HAP-1 (cell line): ENCODE measurements at places on chromosomes 11 and 22.
A peak's percentile ranks its signal among the peaks of the same experiment; 100 is the strongest.

DNA sequence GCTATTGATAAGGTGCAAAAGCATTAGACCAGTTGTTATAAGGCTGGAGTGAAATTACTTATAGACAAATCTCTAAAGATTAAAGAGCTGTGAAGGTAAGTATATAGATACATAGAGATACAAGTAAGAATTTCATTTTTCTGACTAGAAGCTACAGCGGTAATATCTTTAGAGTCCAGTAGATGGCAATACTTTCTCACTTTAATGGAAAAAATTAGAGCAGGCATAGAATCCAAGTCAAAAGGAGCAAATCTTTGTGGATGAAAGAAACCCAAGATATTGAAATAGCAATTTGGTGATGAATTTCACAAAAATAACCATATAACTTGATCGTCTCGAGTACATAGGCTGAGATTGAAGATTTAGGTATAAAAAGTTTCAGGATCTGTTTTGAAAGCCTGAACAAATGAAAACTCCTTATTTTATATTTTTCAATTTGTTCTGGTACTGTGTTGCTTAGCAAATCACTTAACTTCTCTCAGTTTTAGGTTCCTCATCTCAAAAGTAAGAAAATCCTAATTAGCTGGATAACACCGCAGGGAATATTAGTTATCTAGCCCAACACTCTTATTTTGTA, 81.9 kb downstream of the UVRAG start:
- no peak for DNase-seq

- peak; percentile 74 for DNase-seq
These were observed 19.3 kb downstream of the EIF3F start for GRCh38 chr11:8006349-8006977.

DNA sequence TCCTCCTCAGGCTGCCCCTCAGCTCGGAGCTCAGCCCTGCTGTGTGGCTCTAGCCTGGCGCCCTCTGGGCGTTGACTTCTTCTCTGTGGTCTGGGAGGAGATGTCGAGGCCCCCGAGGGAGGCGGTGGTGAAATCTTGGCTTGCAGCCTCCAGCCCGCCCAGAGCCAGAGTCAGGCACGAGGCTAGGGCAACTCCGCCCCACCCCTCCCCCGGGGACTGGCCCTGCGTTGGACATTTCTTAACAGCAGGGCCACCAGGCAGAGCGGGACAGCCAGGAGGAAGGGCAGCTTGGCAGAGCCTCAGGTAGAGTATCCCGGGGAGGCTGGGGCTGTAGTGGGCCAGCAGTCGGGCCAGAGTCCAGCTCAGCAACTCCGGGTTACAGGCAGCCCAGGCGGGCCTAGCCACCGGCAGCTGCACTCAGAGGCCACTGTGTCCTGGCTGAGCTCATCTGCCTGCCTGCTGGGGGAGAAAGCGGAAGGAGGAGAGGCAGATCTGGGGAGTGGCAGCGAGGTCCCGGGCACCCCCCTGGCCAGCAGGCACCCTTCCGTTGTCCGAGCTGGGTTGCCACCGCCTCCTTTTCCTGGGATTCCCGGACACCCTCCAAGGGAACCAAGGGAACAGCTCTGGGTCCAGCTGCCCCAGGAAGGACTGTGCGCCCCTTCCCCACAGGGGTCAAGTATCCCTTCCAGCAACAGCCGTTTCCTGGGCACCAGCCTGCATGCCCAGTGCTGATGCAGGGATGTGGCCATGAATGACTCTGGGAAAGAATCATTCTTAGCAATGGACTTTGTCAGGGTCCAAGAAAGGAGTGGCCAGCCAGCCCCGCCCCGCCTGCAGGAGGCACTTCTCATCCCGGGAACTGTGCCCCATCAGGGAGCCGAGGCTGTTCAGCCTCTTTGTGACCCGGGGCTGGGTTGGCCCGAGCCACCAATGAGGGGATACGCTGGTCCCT, at the start of gene ALDH3B1:
ALDH3B1 (plus strand) TSS at position 238 of the 952 bp plus-strand sequence. CDS start 4,971 bp downstream, outside the sequence.
- DNase-seq = peak; percentile 82

- DNase-seq = peak; percentile 55
These were observed 65.1 kb upstream of the LRRC55 start for GRCh38 chr11:57116654-57117053.

DNA sequence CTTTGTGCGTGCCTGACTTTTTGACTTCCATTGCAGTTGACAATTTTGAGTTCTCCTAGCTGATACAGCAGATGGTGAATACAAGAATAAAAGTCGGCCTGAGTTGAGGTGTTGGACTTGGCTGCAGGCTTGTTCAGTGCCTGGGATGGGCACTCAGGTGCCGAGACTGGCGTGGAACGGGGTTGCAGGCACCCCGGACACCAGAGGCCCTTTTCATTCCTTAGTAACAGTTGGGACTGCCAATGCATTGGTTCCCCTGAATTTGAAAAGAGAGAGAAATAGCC, 1.3 kb downstream of the PHRF1 start:
- DNase-seq = no peak

DNA sequence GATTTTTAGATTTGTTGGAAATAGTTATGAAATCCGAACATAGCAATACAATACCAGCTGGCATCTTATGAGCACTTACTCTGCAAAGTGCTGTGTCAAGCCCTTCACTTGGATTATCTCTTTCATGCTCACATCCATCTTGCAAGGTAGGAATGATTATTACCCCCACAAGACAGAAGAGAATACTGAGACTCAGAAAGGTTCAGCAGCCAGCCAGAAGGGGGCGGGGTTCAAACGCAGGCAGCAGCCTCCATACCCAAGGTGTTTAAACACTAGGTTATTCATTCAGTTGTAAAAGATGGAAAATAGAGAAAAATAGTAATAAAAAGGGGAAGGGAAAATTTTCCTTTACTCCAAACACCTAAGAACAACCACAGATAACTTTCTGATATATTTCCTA, 158.5 kb downstream of the CCDC34 start:
- DNase-seq = no peak

DNA sequence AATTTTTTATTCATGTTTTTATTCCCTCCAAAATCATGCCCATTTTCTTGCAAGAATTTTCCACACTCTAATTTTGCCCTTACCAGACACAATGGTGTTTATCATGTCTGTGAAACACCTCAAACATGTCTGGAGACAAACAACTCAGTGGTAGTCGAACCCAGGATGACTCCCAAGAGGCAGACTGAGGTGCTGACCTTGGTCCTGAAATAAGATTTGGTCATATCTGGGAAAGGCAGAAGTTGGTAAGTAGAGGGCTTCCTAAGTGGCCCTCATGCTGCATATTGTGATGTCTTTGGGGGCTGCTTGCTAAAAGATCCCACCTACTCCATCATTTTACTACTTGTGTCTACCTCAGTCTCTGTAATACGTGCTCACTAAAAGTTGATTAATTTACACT, 369.4 kb upstream of the ISX start:
- DNase-seq = no peak

- DNase-seq = peak; percentile 96
These were observed 10.5 kb downstream of the EMSY start for GRCh38 chr11:76455331-76455730.

- DNase-seq = no peak
These were observed 47.5 kb downstream of the SC5D start for GRCh38 chr11:121340032-121340580.

GRCh38 chr22:38108561-38109319, 1.7 kb downstream of the BAIAP2L2 start:
- DNase-seq = no peak

- no peak for DNase-seq
These were observed 27.0 kb downstream of the PLEKHA7 start for GRCh38 chr11:16987205-16987568.

DNA sequence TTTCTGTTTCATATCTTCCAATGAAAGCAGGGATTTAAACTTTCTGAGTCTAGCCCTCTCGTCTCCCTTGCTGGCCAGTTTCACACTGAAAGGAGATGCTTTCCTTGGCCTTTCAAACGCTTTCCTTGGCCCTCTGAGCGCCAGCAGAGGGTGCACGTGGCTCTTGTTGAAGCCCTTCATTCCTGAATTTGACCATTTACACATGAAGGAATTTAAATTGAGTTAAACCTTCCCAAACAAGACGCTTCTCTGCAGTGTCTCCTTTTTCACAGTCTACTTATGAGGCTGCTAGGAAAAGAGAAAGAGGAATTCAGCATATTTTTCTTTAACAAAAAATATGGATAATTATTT, 21.6 kb downstream of the NNMT start:
- DNase-seq = peak; percentile 32

- no peak for DNase-seq
These were observed 268.3 kb downstream of the MN1 start for GRCh38 chr22:27533105-27533745.

GRCh38 chr11:8785998-8786397, 103.4 kb downstream of the RPL27A start:
- DNase-seq = no peak

DNA sequence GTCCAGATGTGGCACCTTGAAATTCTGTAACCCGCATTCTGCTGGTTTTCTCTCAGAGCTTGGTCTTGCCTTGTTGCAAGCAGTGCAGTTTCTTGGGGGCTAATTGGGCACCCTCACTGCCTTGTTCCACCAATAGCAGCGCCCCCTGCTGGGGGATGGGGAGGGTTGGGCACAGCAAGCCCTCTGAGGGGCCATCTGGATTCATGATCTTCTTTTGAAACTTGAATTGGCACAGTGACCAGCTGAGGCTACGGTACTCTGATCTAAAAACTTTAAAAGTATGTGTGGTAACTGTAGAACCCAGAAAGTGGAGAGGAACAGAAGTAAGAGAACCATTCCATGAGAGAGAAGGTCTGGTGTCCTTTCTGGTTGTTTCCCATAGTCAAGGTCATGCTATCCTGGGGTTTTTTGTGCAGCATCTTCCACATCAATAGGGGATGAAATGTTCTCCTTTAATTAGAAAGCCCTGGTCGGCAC, 64.2 kb downstream of the MED15 start:
- no peak for DNase-seq

- no peak for DNase-seq
These were observed 265.2 kb downstream of the LUZP2 start for GRCh38 chr11:24762076-24762475.

DNA sequence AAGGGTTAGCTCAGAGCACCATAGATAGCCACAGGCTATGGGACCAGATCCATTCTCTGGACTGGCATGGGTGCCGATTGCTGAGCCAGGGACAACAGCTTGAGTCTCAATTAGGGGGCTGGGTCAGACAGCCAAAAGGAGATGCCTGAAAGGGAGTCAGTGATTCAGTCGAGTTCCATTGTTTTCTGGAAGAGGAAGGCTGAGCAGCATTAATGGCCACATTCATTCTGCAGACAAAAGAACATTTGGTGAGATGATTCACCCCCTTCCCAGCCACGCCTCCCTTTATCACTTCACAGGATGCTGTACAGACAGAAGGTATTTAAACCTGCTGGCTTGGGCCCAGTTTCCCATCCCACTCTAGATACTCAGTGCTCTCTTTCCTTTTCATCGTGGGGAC, 131.9 kb downstream of the ADAMTS15 start:
- no peak for DNase-seq

GRCh38 chr11:68973219-68973618, 7.6 kb downstream of the MRGPRD start:
- DNase-seq = no peak

DNA sequence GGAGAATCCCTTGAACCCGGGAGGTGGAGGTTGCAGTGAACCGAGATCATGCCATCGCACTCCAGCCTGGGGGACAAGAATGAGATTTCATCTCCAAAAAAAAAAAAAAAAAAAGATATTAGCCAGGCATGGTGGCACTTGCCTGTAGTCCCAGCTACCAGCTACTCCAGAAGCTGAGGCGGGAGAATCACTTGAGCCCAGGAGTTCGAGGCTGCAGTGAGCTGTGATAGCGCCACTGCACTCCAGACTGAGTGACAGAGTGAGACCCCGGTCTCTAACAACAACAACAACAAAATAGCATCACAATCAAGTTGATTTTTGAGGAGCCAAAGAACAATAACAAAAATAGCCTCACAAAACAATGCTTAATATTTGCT, 2.3 kb downstream of the PMM1 start:
- DNase-seq = no peak

GRCh38 chr22:49660794-49661781, 166.6 kb downstream of the BRD1 start:
- DNase-seq = peak; percentile 4

- no peak for DNase-seq
These were observed 742 bp upstream of the CASP4 start for GRCh38 chr11:104968856-104969776.

- DNase-seq = no peak
These were observed 101.5 kb downstream of the TYR start for GRCh38 chr11:89279176-89279575.

DNA sequence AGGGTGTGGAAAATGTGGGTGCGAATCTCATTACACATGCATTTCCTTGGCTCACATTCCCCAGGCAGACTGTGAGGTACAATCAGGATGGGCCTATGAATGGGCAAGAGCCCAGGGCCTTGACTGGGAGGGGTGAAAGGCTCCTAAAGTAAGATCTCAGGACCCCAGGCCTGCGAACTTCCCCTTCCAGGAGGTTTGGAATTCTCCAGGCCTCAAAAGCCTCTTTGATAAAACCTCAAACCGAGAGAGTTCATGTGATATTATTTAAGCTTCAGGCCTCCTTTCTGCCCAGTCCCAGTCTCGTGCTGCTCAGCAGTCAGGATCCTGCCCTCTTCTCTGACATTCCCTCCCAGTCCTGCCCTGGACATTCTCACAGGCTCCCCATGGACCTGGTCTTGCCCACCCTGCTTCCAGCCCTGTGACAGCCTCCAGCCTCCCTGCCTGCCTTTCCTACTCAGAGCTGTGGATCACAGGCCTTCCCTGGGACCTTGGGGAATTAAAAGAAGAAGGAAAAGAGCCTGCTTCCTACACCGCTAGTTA, 37.3 kb upstream of the TEAD1 start:
- DNase-seq = no peak

DNA sequence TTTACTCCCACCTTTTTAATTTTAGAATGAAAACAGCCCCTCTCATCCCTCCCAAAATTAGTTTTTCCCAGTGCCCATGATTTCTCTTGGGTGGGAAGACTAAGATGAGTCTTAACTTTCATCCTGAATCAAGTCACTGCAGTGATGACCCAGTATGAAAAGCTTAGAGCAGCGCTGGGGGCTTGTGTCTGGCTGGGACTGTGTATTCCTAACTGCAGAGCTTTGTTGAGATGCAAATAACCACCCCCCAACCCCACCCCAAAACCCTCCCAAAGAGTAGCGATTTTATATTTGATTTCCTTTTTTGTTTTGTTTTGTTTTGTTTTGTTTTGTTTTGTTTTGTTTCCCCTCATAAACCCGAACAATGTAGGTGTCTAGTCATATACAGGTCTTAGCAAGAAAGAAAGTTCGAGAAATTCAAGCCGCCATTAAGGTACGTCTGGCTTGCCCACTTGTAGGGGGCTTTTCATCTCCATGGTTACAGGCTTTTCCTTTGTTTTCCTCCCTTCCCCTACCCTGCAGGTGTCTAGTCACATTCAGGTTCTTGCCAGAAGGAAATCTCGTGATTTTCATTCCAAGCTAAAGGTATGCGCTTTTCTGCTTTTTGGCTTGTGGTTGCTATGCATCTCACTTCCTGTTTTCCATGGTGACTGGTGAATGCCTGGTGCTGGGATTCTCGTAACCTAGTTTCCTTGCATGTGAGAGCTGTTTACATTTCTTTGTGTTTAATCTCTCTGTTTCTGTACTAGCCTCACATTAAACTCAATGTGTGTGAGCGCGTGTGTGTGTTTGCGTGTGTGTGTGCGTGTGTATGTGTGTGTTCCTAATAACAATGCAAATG, 144.6 kb upstream of the RASSF10 start:
- peak; percentile 88 for DNase-seq
